Activated CD4-positive, alpha-beta T cell treated with anti-CD3 and anti-CD28 coated beads, Interleukin-2, amount 50 U/mL, for 48 hours (primary cell): ENCODE measurements at places on chromosomes 6 and 20.

DNA sequence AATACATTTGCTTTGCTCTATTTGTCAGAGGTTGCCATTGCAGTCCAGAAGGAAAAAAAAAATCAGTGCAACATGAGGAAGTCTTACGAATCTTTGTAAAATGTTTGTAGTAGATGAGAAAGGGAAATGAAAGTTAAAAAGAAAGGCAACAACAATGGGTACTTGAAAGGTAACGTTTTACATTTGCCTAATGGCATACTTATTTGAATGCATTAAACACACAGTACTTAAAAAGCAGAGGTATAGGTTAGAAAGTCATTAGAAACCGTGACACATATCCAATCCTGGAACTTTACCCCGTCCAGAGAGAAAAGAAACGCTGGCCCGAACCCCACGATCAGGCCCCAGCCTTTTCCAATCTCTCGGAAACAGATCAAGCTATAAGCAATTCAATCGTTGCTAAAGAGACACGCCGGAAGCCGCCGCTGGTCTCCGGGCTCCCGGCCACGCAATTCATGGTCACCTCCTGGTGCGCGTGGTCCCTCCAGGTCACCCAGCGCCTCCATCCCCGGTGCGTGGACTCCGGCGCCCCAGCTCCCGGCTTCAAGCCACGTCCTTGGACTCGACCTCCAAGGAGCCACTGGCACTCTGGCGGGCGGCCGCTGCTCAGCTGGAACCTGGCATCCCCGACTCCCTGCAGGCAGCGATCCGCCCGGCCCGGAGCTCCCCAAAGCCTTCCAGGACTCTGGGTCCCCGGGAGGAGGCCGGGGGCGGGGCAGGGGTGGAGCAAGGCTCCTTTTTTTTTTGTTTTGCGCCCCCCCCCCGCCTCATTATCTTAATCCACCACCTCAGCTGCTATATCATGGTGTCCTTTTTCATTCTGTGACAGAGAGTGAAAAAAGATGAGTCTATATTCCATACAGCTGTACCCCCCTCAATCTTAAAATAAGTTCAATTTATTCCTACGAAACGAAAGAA, at the start of gene SLC18B1:
Gene SLC18B1, minus strand, starts transcription at position 687 of the 918 bp plus-strand sequence. Its CDS starts 181 bp downstream, at position 506.
- DNase-seq: peak; percentile 72

- DNase-seq: no peak
Measured at GRCh38 chr6:36127462-36128016, 2.8 kb upstream of the MAPK13 start.

GRCh38 chr20:41245086-41245707, 72.3 kb downstream of the ZHX3 start:
- DNase-seq: no peak

GRCh38 chr20:56360908-56361205, 2.1 kb downstream of the FAM210B start:
- DNase-seq: no peak

DNA sequence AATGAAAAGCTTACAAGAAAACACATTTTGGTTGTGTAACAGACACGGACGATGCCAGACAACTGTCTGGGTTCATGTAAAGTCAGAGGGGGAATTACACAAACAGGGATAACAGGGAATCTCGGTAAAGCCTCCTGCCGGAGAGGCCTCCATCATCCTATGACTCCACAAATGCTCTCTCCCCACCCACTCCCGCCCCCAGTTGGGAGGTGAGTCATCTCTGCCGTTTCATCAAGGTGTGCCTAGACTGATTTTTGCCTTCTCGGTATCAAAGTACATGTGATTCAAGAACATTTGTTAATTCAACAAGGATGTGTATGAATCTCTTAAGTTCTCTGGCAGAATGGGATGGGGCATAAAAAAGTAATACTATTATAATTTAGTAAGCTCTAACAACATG, 304.9 kb upstream of the PRDM1 start:
- peak; percentile 63 for DNase-seq

- DNase-seq: no peak
Measured at GRCh38 chr6:127366282-127367022, 23.0 kb upstream of the ECHDC1 start.
